ENCODE measurements at places on chromosomes 16 and 17.

GRCh38 chr17:47719411-47720152, 13.5 kb upstream of the TBX21 start:
- DNase-seq = no peak

- DNase-seq = peak; percentile 56
Measured at GRCh38 chr17:46984892-46985291, 5.8 kb upstream of the RPRML start.

DNA sequence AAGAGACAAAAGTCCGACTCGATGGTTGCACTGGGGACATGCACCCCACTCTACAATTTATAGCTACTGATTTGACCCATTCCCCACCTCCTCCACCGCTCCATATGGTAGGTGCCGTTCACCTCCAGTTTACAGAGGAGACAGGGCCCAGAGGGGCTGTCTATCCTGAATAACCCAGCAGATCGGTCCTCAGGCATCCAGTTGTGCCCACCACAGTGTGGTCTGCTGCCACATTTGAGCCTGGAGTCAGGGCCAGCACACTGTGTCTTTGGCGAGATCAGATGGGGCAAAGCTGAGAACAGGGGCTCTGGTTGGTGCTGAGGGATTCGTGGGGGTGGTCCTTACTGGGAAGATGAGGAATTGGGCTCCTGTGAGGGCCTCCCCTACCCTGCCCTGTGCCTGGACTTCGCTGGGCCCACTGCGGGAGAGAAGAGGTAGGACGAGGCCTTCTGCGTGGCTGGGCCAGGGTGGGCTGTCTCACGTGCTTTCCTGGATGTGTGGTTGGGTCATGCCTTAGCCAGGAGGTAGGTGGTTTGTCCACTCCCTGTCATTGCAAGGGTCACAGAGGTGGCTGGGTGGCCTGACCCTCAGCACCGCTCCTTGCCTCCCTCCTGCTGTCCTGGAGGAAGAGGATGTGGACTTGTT, 2.8 kb downstream of the ADCY7 start:
- no peak for DNase-seq

DNA sequence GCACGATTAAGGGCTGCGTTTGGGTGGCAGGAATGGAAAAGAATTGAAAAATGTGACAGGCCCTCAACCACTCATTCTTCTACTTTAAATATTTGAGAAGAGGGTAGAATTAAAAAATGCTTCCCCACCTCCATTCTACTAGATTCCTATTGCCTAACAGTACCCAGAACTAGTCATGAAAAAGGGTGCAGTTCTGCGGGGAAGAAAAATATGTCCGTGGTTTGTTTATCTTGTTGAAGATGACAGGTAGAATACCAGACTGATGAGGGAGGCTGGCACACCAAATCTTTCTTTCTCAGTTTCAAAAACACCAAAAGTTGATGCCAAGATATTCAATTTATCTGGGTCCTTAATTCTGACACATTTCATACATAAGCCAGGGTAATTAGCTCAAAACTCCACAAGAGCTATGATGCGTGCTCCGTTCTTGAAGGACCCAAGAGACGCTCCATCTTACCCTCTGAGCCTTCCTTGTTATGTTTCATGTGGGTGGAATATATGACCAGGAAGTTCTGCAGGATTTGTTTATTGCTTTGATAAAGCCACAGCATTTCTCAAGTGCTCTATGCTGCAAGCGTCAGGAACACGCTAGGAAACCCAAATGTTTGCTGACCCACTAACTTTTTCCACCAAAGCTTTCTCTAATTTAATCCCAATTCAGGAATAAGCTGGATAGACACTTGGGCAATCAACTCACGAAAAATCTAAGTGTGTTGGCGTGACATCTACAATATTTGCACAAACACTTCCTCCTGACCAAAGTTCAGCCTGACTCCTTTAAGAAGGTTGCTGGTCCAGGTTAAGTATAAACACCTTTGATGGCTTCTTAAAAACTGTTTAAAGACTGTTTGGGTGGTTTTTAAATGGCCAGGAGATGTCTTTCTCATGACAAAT, 20.6 kb upstream of the GAN start:
- no peak for DNase-seq

DNA sequence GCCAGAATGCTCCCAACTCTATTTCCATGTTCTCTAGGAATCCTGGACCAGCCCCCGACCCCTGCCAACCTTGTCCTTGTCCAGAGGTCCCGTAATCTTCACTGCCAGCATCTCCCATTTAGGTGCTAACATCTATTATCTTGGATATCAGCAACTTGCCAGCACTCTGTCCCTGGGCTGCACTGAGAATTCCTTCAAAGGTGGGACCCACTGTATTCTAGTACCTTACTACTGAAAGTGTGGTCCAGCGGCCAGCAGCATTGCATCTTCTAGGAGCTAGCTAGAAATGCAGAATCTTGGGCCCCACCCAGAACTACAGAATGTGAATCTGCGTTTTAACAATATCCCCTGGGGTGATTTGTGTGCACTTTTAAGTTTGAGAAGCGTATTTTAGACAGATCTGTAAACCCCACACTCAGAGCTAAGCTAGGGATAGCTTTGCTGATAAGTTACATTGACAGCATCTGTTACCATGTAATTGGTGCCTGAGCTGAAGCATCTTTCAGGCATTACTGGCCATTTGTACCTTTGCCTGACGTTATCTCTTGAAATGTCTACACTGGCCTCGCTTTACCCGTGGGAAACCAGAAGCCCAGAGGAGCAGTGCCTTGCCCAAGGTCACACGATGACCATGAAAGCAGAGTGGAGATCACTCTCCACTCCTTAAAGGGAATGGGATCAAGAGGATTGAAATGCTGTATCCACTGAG, 8.3 kb downstream of the ABAT start:
- DNase-seq = no peak

DNA sequence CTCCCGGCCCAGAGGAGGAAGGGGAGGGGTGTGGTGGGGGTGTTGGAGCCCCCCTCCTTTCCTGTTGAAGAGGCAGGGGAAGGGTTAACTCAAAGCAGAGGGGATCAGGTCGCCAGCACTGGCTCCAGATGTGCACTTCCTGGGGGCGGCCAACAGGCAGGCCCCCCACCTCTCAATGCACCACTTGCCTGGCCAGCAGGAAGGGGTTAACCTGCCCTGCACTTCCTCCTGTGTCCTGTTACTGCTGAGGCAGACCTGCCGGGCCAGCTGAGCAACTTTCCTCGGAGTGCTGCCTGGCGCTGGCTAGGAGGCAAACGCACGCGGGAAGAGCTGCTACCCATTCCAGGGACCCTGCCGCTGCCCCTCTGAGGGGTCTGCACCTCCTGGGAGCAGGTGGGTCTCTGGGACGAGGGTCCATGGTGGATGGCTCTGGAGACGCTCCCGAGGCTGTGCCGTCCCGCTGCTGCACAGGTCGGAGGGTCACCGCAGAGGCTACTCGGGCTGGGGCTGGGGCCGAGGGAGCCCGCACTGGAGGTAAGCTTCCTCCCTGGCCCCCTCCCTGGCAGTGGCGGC, at the start of gene EPN3:
TSS of gene EPN3 (plus strand) at position 284 of the 573 bp plus-strand sequence. CDS start 3,822 bp downstream, outside the sequence.
- DNase-seq = no peak

- peak; percentile 68 for DNase-seq
Measured at GRCh38 chr16:4266372-4266771, 6.5 kb downstream of the TFAP4 start.

GRCh38 chr16:19935694-19936093, 51.0 kb upstream of the GPRC5B start:
- no peak for DNase-seq

GRCh38 chr17:47889734-47890529, 6.1 kb upstream of the SP2 start:
- DNase-seq = peak; percentile 71

- DNase-seq = no peak
Measured at GRCh38 chr17:48391444-48391843, 38.6 kb downstream of the SKAP1 start.

GRCh38 chr17:41976142-41976768, 9.7 kb downstream of the CNP start:
- DNase-seq = no peak

DNA sequence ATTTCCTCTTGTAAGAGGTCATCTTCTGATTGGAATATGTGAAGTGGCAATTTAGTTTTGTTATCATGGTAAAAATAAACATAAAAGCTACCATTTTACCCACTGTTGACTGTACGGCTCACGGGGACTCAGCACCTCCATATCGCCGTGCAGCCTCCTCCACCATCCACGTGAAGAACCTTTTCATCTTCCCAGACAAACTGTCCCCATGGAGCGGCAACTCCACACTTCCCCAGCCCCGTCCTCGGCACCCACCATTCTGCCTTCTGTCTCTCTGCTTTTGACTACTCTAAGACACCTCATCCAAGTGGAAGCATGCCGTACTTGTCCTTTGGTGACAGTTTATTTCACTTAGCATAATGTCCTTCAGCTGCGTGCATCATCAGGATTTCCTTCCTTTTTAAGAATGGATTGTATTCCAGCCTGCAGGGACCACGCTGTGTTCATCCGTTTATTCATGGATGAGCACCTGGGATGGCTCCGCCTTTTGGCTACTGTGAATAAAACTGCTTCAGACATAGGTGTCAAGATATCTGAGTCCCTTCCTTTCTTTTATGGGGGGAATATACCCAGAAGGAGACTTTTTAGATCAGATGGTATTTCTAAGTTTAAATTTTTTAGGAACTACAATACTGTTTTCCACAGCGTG, 14.3 kb downstream of the FBXO31 start:
- DNase-seq = no peak

DNA sequence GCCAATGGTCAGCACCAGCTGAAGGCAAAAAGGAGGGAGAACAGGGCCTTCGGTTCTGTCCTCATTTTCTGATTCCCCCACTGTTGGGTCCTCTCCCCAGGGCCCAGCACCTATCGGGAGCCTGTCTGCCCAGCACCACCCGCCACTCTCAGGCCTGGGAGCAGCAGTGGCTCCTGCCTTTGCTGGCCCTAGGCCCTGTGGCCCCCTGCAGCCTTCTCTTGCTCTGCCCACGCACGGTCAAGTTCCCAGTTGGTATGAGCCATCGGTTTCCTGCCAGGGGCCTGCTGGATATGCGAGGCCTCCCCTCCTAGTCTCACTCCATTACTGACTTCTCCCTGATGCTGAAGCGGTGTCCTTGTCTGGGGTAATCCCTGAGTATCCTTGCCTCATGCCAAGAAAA, 37.5 kb downstream of the HSBP1 start:
- DNase-seq = no peak

- DNase-seq = no peak
Measured at GRCh38 chr16:10888320-10888937, 11.4 kb downstream of the CIITA start.

DNA sequence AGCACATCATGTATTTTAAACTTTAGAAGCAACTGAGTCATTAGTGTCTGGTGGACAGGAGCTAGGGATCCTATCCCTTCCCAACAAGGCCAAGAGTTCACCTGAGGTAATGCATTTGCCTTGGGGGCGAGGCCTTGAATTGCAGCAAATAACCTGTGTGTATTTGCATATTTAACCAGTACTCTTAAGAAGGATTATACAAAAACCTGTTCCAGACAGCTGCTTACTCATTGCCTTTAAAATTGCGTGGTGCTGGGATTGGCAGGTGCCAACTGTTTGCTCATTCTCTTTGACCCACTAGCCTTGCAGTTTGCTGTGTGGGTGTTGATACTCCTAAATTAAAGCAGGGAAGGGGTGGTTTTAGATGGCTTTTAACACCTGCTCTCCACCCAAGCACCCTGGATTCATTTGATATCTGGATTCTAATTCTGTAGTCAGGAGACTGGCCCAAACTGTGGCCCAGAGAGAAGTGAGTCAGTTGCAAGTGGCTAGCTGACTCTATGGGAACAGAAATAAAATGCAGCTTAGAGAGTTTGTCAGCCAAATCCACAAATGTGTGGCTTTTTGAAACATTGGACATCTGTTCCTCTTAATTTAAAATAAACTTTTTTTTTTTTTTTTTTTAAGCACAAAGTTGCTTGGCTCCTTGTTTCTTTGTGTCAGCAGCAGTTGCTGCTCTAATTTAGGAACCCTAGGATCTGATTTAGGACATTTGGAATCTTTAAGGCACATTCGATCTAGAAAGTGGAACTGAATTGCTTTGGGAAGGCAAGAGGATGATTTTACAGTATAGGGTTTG, 46.9 kb downstream of the TUBD1 start:
- DNase-seq = peak; percentile 97

DNA sequence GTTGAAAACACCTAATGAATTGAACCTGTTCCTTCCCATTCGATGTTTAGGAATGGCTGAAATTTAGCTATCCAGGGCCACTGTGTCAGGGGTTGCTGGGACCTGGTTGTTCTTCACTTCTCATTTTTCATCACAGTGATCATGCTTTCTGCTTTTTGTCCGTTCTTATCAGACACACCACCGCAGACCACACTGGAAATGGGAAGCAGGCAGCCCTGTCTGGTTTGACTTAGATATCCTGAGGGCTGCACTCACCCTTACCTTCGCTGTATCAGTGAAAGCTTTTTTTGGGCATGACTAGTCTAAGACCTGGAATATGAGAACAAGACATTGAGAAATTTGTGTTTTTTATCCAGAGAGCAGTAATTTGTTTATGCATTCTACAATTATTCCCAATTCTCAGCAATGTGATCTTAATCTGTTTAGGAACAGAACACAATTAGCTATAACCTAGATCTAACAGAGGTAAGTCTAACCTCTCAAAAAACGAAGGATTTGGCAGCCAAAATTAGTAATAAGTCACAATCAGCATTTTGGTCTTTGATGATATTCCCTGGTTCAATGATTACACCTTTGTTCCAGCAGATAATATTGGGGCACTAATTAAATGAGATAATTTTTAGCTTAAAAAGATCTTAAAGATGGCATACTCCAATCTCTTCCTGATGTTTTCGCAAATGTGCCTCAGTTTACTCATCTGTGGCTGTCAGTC, 126.0 kb upstream of the GOT2 start:
- no peak for DNase-seq

GRCh38 chr16:54750249-54750648, 180.4 kb upstream of the IRX5 start:
- DNase-seq = no peak

DNA sequence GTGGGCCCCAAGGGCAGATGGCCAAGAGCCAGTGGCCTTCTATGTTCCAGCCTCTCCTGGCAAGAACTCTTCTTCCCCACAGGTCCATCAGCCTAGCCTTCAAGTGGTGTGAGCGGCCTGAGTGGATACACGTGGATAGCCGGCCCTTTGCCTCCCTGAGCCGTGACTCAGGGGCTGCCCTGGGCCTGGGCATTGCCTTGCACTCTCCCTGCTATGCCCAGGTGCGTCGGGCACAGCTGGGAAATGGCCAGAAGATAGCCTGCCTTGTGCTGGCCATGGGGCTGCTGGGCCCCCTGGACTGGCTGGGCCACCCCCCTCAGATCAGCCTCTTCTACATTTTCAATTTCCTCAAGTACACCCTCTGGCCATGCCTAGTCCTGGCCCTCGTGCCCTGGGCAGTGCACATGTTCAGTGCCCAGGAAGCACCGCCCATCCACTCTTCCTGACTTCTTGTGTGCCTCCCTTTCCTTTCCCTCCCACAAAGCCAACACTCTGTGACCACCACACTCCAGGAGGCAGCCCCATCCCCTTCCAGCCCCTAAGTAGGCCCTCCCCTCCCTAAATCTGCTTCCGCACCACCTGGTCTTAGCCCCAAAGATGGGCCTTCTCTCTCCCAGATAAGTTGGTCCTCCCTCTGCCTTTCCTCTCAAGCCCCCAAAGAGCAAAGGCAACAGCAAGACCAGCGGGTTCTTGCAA, 5.2 kb downstream of the G6PC3 start:
- no peak for DNase-seq
